Gastroesophageal sphincter (tissue), 4 donors: ENCODE measurements at places on chromosomes 3 and 15.

- ATAC-seq, result no peak
These were observed 224.7 kb downstream of the IGSF11 start for GRCh38 chr3:118809696-118810498.

DNA sequence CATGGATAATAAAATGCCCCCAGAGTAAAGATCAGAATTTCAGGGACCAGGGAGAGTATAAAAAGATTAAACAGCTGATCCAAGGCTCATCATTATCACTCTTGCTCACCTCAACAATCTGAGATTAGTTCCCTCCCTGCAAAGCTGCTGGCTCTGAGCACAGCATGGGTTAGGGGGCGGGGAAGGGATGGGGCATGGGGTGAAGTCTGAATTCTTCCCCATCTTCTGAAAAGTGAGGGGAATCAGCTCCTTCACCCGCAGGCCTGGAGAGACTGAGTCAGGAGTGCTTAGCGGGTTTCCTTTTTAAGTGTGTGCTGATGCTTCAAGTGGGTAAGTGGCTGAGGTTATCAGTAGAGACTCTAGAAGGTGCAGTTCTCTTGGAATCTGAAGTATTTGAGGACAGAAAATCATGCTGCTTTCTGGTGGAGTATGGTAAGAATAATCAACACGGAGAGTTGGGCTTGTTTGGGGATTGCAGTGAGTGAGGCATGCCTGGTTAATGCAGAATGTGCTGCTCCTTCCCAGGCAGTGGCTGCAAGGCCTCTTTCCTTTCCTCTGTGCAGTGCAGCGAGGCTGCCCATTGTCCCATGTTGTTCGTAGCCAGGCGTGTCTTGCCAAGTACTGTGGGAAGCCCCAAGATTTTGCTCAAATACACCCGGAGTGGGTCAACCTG, 59.2 kb upstream of the TRAK1 start:
- ATAC-seq, result no peak

DNA sequence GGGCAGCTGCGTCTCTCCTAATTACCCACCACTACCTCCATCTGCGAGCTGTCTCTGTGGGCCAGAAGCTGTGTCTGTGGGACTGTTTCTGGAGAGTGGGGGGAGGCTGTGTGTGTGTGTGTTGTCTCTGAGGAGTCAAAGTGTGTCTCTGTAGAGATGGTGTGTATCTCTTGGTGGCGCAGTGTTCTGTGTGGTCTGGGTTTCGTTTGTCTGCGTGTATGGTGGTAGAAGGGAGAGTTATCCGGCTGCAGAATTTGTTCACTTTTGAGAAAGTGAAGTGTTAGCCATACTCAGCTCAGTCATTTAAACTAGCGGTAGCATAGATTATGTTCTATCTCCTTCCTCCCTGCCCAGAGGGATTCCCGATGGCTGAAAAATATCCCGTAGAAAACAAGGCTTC, 2.2 kb downstream of the MYRIP start:
- no peak for ATAC-seq

DNA sequence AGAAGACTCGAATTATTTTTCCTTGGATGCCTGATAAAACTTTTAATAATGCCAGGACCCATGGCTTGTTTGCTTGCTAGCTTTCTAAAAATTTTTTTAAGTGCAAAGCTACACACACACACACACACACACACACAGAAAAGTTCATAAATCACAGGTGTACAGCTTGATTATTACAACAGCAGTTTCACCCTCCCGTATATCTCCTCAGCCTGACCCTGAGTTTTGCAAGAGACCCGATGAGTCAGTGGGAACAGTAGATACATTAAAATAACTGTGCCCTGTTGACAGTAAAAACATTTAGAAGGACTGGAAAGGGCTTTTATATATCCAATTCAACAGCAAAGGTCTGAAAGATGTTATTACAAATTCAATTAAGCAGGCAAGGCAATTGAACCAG, 46.7 kb downstream of the EMC4 start:
- ATAC-seq, result no peak

DNA sequence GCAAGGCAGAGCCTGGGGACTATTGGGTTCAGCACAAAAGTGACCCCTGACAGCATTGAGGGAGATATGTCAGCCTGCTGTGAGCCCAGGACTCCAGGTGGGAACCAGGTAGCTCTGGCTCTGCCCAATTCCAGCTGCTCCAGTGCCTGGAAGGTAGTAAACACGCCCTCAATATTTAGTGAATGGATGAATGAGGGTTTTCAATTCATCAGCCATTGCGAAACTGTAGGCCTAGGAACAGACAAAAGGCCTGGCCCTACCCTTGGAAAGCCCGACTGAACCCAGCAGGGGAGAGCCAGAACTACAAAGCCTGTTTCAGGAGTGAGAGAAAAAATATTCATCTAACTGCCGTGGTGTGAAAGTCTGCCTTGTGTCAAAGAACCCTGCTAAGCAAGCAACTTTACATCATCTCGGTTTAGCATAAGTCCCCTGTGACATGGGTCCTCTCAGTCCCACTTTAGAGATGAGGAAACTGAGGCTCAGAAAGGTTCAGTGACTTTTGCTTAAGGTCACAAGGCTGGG, 8.1 kb upstream of the CSK start:
- no peak for ATAC-seq

DNA sequence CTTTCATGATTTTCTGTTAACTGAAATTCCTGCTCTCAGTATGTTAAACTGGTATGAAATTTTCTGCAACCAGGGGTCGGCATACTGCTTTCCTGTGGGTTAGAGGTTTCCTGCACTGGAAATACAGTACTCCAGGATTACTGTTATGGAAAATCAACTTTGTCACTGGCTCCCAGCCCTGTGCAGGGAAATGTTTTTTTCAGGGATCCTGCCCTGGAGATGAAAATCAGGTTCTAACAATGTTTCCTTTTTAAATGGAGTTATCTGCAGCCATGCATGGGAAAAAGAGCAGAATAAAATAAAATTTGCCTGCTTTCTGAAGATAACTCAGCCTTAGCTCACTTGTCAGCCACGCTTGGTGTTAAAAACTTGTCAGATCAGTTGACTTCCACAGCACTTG, 220.4 kb downstream of the IL5RA start:
- ATAC-seq, result no peak

GRCh38 chr15:59313641-59314332, 58.9 kb downstream of the MYO1E start:
- peak; percentile 88 for ATAC-seq

GRCh38 chr3:156488767-156489166, 66.2 kb downstream of the SSR3 start:
- no peak for ATAC-seq

GRCh38 chr15:35244227-35244626, 159.1 kb upstream of the NANOGP8 start:
- ATAC-seq, result no peak

DNA sequence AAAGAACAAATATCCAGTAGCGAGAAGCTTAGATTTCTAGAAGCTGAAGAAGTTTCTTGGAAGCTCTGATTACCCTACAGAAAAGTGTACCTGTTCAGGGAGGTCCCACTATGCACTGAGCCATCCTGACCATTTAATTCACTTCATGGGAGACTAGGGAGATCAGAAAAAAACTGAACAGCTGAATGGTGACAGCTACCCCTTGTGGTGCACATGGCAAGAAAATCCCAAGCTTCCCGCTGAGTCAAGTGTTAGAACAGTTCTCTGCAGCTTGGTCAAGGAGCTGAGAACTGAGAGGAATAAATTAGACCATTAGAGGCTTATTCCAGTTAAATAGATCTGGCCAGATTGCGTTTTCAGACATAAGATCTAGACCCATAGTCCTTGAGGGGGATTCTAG, 197.2 kb upstream of the VEPH1 start:
- ATAC-seq, result no peak

DNA sequence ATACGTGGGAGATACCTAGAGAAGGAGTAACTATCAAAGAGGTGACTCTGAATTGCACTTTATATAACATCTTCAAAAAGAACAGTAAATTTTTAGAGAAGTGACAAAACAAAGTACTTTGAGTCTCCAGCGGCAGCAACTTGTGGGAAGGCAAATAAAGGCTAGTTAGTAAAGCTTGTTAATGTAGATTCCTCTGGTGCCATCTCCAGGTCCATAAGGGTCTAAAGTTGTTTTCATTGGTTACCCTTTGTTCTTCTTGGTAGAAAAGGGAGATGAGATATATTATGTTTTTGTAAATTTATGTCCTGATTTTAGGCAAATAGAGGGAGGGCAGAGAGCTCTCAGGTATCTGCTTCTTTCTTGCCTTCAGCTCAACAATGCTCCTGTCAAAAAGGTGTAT, 161.6 kb downstream of the MYRIP start:
- ATAC-seq, result no peak

- ATAC-seq, result no peak
These were observed 11.4 kb downstream of the RSRC1 start for GRCh38 chr3:158121295-158121694.

DNA sequence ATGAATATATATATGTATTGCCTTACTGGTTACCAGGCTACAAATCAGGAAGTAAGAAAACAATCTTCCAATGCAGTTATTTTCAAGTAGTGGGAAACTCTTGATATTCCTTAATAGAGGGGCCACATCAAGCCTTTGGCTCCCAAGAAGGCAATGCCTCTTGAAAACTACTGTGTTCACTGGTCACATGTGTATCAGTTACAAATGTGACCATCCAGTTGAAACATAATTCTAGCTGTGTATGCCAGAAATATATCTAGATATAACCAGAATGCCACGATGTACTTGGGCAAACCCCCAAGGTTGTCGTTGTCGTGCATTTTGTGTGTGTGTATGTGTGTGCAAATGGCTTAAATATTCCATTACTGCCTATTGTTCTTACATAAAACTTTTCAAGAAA, 200.8 kb downstream of the SUCLG2 start:
- ATAC-seq, result no peak

- ATAC-seq, result no peak
These were observed 61.9 kb downstream of the ATP2B2 start for GRCh38 chr3:10443272-10444109.

DNA sequence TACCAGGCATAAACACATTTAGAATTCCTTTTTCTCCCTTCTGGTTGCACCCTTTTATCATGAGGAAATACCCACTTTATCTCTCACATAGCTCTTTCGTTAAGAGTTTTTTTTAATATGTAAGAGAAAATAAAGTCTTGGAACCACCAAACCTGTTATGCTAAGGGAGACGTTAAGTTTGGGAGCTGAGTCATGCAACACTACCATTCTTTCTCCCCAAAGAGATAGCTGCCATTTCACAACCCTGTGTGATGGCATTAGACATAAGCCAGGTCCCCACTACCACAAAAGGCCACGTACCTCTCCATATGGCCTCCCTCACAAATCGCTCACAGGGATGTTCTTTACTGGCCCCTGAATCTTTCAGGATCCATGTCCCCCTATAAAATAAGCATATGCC, 7.6 kb upstream of the NIPA1 start:
- no peak for ATAC-seq

GRCh38 chr3:45528429-45528828, 66.1 kb upstream of the LIMD1 start:
- ATAC-seq, result no peak

- ATAC-seq, result no peak
These were observed 951 bp downstream of the FOXL2 start for GRCh38 chr3:138945709-138946662.

DNA sequence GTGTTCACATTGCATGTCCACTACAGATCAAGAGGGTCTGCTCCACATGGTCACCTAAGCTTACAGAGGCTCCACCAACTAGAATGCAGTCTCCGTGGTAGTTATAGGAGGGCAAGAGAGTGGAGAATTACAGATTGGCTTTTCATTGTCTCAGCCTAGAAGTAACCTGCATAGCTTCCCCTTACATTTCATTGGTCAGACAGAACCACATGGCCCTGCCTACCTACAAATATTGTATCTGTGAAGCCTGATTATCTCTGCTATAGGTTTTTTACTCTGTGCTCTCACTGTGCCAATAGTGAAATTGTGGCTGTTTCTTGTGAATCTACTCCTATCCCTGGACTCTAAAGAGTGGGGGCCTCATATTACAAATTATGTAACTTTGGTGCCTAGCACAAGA, 2.5 kb upstream of the TLNRD1 start:
- ATAC-seq, result no peak

DNA sequence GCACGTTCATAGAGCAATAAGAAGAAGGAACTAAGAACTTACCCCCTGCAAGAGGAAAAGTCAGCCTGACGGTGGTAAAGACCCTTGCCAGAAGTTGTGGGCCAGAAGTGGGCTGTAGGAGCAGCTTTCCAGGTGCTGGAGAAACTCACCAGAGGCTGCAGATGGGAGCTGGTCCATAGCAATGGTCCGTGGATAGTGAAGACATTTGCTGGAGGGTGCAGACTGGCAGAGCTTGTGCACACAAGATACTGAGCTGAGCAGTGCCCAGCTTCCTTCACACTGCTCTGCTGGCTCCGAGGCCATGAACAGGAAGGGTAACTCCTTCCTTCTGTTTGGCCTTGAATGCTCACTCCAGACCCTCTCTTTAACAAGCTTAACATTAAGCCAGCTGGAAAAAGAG, 149.8 kb upstream of the BNIP2 start:
- ATAC-seq, result no peak

- no peak for ATAC-seq
These were observed 29.5 kb upstream of the FAM107A start for GRCh38 chr3:58606693-58607092.

- ATAC-seq, result no peak
These were observed 125.6 kb downstream of the PLCH1 start for GRCh38 chr3:155619118-155619915.

- ATAC-seq, result no peak
These were observed 7.5 kb downstream of the CDAN1 start for GRCh38 chr15:42729409-42729808.

DNA sequence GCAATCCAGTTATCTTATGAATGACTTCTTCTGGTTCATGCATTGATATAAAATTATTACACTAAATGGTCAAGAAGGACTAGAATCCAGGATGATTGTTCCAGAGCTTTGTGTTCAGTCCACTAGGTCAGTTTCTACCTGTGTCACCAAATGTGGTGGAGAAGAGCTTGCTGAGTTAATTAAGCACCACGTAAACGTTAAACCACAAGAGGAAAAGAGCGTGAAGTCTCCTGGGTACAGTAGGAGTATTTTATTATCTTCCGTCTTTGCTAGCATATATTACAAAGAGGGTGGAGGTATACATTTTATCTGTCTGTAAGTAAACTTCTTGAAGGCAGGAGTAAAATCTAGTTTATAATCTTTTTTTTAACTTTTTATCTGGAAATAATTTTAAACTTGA, 23.5 kb downstream of the CHP1 start:
- no peak for ATAC-seq

GRCh38 chr3:12489368-12489767, 5.1 kb downstream of the TSEN2 start:
- ATAC-seq, result no peak

- no peak for ATAC-seq
These were observed 88.2 kb downstream of the AP4E1 start for GRCh38 chr15:50996641-50997040.
